Erythroblast (primary cell): ENCODE measurements at places on chromosomes 12 and 14.

DNA sequence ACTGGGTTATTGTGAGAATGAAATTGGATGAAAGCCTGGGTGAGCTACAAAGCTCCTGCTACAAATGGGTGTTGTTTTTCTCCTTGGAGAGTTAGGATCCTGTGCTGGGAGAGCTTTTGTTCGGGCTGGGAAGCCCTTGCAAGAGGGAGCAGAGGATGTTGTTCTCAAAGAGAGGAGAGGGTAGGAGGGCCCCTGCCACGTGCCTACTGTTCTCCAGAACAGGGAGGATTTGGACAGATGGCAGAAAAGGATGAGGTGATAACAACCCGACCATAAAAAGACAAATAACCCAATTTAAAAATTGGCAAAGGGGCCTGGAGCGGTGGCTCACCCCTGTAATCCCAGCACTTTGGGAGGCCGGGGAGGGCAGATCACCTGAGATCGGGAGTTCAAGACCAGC lies 68.8 kb downstream of the GALNT16 start:
- no peak for DNase-seq

DNA sequence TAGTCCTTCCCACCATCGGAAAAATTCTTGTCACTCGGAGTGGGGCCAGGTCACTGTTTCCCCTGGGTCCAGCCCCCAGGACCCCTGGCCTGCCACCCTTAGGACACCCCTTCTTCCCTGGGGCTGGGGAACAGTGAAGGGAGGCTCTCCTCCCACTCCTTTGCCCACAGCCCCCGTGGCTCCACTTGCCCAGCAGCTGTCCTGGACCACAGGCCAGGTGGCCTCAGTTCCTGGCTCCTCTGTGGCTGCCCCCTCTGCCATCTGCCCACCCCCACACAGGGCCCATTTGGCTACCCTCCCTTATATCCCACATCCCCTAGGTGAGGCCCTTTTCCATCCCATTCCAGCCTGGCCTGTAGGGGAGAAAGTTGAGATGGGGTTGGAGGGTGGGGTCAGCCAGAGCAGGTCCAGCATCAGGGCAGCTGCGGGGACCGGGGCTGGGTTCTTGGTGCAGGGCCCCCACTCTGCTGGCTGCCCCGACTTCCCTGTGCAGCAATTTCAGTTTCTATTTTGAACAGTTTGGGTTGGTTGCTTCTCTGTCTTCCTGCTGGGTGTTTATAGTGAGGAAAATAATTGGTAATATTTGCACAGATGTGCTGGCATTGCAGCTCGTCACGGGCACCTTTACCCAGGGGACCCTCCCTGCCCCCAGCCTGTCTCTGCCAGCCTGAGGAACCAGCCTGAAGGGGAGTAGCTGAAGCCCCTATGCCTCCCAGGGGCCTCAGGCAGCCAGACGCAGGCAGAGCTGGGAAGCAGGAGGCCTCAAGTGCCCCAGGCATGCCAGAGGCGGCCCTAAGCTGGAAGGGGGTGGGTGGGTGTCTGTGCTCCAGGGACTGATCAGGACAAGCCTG lies 23.4 kb downstream of the SYNDIG1L start:
- no peak for DNase-seq

GRCh38 chr12:779745-780734 lies 27.7 kb downstream of the WNK1 start:
- DNase-seq = no peak

GRCh38 chr12:23049180-23049579 lies 424.2 kb downstream of the ETNK1 start:
- DNase-seq = no peak

DNA sequence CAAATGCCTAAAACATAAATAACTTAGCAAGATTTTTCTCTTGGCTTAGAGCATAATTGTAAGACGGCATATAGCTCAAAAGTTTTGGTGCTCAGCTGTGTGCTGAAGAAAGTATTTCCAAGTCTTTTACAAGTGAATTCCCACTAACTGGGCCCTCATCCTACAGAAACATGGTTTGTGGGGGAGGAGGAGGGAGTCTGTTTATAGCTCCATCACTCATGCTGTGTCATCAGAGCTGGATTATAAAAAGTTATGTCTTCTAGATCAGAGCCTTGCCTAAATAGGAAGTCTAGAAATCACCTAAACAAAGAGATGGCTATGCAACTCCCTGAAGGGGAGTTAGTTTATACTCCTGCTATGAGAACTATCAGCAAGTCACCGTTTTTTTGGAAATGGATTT lies 65.9 kb upstream of the OTOGL start:
- no peak for DNase-seq

DNA sequence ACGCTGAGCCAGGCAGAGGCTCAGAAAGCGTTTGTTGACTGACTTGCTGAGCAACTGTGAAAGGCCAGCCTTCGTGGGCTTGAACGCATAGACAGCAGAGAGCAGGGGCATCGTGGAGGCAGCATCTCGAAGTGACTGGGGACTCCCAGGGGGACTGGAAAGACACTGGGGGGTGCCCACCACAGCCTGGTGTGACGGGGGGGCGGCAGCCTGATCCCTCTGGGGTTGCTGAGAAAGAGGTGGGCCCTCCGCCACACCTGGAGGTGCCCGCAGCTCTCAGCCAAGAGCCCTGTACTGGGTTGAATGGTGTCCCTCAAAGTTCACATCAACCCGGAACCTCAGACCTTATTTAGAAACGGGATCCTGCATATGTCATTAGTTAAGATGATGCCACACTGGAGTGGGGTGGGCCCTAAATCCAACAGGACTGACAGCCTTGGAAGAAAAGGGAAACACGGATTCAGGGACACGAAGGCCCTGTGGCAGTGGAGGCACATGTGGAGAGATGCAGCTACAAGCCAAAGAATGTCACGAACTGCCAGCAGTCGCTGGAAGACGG lies 84.6 kb downstream of the RFLNA start:
- no peak for DNase-seq

GRCh38 chr12:20616093-20616492 lies 79.0 kb upstream of the SLCO1C1 start:
- no peak for DNase-seq

DNA sequence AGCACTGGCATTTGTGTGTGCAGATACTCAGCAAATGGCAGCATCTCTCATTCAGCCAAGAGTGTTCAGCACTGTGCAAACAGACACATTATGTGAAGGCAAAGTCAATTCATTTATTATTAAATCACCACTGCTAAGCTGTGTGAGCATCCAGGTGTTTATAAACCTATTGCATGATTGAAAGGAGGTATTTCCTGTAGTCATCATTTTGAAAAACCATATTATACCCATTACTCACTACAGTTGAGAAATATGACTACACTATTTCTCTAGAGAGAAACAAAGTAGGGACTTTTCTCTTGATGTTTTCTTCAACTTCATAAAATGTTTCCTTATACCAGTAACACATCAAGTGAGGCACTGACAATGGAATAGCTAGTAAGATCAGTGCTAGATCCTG lies 13.7 kb downstream of the SPX start:
- DNase-seq = no peak

GRCh38 chr12:53004582-53004981 lies 1.7 kb upstream of the EIF4B start:
- no peak for DNase-seq

DNA sequence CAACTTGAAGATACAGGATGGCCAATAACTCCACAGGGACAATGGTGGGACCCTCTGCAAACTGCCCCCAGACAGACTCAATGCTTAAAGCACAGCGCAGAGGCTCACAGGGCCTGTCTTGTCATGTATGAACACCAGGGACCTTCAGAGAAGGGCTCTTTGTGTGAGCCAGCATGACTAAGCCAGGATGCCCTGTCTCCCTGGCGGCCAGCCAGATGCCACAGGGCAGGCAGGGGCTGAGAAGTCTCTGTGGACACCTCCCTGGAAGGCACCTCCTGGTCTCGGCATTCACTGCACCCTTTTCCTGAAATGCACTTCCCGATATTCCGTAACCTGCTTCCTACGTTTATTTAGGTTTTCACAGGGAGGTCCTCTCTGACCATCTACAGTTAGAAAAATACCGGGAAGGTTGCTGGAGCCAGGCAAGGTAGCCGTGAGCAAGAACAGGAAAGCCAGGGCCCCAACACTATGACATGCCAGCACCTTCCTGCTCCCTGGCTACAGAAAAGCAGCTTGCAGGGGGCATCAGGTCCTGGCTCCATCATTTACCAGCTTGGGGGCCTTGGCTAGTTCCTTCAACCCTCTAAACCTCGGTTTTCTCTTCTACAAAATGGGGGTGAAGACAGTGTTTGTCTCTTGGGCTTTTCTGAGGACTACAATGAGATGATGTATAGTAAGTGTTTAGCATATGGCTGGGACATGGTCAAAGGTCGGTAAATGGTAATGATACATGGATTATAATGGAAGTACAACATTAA lies 65.0 kb downstream of the PITPNM2 start:
- DNase-seq = peak; percentile 14

DNA sequence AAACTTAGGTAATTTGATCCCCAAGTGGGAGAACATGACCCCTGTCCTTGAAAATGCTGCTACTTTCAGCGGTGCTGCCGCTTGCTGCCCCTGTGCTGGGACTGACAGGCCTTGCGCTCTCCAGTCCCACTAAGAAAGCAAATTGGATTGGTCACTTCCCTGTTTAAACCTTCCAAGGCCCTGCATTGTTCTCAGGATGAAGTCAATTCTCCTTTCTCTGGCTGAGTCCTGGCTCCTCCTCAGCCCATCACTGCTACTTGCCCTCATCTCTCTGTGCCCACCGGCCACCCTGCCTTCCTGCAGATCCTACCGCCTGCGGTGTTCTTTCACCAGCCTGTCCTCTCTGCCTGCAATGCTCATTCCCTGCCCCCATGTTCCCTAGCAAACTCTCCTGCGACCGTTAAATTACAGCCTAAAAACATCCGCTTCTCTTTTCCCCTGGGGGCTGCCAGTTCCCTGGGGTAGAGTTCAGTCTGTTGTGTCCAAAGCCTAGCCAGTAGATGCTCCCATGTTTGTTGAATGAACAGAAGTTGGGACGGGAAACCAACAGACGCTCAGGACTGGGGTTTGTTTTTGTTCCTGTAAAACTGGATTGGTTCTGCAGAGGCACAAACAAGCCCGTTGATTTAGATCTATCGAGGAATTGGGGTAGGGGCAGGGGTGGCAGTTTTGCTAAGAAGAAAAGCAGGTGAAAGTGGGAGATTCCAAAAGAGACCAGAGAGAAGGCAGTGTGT lies 127.3 kb upstream of the HIF1A start:
- DNase-seq = no peak

GRCh38 chr14:70754991-70755390 lies 54.3 kb downstream of the MAP3K9 start:
- DNase-seq = no peak

GRCh38 chr12:122235741-122236140 lies 9.9 kb upstream of the DIABLO start:
- DNase-seq = no peak

- no peak for DNase-seq
Observed at GRCh38 chr12:3544296-3544965, 53.4 kb downstream of the PRMT8 start.

GRCh38 chr12:118685983-118686607 lies 295.2 kb upstream of the SRRM4 start:
- no peak for DNase-seq

DNA sequence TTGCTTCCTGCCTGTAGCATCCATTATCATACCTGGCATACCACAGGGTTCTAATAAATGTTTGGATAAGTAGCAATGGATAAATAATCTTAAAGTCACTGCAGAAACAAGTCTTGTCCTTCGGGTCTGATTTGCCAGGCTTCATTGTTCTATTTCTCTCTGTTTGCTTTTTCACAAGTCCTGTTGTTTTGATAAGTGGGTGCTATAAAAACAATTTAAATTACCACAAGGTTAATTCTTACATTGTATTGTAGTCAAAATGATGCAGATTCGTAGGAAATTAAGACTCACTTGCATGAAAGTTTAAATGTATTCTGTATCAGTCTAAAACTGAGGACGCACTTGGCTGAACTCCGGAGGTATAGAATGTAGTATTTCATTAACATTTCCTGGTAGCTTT lies 429.9 kb downstream of the NELL2 start:
- DNase-seq = no peak

DNA sequence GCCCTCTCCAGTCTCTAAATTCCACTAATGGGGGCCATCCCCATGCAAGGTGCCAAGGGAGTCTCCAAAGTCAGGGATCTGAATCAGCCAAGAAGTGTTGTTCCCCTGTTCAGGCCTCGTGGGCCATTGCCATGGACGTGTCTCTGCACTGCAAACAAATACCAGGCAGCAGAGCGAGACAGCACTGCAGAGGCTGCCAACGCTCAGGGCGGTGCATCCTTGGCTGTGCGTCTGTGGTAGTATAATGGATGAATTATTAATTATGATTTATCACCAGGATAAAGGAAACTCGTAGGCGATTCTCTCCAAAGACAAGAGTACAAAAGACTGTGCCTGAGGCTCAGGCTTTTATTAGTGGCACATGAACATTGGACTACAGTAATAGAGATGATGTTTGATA lies 122.3 kb upstream of the NTF3 start:
- DNase-seq = no peak

GRCh38 chr12:39846971-39847650 lies 227.5 kb upstream of the ABCD2 start:
- no peak for DNase-seq

DNA sequence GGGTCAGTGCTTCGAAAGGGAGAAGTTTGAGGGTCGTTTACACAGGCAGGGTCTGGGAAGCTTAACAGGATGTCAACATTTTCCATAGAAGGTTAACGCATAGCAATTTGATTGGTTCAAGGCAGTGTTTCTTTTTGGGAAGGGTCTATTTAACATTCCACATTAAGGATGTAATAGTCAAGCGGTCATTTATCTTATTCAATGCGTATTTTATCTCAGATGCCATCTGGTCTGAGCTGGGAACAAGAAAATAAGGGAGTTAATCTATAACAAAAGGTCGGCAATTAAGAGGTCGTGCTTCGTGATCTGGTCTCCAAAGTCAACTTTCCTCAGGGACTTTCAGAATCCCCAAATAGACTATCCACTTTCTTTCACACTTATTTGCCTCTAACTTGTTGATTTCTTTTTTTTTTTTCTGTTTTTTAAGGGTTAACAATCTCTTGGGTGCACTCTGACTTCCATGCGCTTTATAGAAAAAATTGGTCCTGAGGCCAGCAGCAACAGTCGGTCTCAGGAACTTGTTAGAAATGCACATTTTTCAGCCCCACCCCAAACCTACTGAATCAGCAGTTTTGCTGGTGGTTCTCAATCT lies 550 bp upstream of the RESF1 start:
- DNase-seq = no peak

GRCh38 chr14:21987937-21988336 lies 314.3 kb upstream of the OR4E1 start:
- peak; percentile 31 for DNase-seq

DNA sequence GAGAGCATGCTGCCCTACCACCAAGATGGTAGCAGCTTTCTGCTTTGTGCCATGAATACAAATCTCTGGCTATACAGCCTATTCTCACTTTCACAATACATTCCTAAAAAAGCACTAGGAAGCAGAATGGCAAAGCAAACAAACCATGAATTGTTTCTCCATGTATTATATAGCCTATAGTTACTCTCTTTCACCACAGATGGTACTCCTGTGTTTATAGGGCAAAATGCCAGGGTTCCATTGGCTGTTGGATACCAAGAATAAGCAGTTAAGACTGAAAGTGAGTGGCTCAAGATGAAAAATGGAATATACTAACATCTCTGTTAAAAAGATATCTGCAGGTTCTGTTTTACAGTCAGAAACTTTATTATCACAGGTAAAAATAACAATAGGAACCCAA lies 11.1 kb downstream of the ARF3 start:
- DNase-seq = no peak

- DNase-seq = peak; percentile 62
Observed at GRCh38 chr12:6724409-6724797, 557 bp downstream of the COPS7A start.

GRCh38 chr12:68100241-68100640 lies 59.3 kb downstream of the IFNG start:
- DNase-seq = no peak
